ENCODE measurements at places on chromosomes 1 and 21.

- peak; percentile 32 for DNase-seq
Observed at GRCh38 chr1:65606426-65606825, 186.0 kb downstream of the LEPR start.

DNA sequence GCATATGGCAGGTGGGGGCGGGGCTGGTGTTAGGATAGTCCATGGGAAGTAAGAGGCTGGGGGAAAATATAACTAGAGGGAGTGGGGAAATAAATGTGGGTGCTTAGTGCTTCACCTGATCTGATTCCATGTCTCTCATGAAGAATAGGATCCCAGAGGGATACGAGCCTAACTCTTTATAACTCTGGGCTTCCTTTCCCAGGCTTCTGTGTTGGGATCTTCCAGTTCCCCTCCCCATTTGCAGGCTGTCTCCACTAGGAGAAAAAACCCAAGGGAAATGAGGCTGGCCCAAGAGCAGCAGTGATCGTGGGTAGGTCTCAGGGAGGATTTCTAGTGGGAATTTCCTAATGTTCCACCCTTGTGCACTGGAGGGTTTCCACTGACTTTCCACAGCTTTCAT, 1.6 kb downstream of the KCNJ9 start:
- DNase-seq, result no peak

DNA sequence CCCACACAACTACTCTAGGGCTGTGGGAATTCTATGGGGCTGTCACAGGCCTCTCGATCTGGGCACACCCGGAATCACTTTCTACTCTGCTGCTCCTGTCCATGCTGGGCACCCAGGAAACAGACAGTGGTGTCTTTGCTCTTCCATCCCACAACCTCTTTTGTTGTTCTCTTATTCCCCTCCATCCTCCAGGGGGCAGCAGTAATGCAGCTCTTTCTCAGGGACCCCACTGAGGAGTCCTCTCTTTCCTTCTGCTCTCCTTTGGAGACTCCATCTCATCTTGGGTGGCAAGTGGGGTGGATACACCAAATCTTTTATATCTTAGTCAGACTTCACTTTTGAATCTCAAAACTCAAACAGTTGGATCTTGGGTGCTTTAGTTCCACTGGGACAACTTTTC, 206.3 kb downstream of the HS2ST1 start:
- no peak for DNase-seq

GRCh38 chr1:227568593-227568992, 5.2 kb downstream of the ZNF678 start:
- DNase-seq, result no peak

DNA sequence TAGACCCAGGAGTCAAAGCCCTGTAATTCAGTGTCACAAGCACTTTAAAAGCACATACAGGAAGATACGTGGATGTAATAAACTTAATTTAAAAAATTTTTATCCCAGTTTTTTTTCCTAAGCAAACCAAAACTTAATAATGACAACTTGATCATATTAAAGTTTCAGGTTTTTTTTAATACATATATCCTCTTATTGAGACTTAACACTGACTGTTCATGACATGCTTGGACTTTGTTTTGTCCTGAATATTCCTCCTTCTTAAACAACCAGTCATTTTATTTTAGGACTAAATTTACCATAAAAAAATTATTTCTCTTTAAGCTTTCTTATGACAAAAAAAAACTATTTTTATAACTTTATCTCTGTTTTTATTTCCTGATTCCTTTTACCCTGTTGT, 64.1 kb downstream of the WDR4 start:
- no peak for DNase-seq

- DNase-seq, result no peak
Observed at GRCh38 chr1:16048573-16049189, 5.1 kb downstream of the CLCNKB start.

- no peak for DNase-seq
Observed at GRCh38 chr1:10990828-10991227, 21.6 kb upstream of the TARDBP start.

DNA sequence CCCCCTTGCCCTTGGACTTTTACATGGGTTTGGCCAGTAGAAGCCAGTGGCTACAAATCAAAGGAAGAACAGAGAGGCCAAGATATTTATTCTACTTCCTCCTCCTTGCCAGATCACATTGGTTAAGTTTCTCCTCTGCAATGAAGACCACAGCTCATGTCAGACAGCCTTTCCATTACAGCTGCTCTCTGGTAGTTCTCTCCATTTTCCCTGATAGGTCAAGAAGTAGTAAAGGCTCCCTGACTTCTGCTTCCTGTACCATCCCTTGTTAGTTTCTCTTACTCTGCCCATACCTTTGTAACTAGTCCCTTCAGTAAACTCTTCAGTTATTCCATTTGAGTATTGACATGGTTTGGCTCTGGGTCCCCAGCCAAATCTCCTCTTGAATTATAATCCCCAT, 27.8 kb downstream of the NME7 start:
- DNase-seq, result no peak

- no peak for DNase-seq
Observed at GRCh38 chr1:56634981-56635380, 10.1 kb upstream of the PRKAA2 start.

- DNase-seq, result no peak
Observed at GRCh38 chr1:206435445-206435844, 34.8 kb upstream of the IKBKE start.

GRCh38 chr1:150548632-150549495, at the start of gene ADAMTSL4:
ADAMTSL4 (plus strand) TSS chr1:150549408; CDS start chr1:150552289, 2,881 bp downstream.
- DNase-seq, result peak; percentile 48

GRCh38 chr1:18530587-18531502, 50.1 kb downstream of the KLHDC7A start:
- DNase-seq, result no peak

- DNase-seq, result no peak
Observed at GRCh38 chr1:92808381-92808780, 23.5 kb upstream of the RPL5 start.

DNA sequence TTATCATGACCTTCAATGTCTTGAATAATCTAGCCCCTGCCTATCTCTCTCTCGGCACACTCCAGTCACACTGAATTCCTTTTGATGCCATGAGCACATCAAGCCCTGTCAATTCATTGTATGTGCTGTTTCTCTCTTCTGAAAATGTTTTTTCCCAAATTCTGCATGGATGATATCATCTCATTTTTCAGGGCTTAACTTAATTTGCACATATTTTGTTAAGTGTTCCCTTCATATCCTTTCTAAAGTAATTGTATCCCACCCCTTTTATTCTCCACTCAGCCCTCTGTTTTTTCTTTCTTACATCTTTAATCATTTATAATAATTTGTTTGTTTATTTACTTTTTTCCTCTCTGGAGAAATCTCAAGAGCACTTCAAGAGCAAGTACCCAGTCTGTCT, 149.9 kb downstream of the ZNF326 start:
- no peak for DNase-seq

DNA sequence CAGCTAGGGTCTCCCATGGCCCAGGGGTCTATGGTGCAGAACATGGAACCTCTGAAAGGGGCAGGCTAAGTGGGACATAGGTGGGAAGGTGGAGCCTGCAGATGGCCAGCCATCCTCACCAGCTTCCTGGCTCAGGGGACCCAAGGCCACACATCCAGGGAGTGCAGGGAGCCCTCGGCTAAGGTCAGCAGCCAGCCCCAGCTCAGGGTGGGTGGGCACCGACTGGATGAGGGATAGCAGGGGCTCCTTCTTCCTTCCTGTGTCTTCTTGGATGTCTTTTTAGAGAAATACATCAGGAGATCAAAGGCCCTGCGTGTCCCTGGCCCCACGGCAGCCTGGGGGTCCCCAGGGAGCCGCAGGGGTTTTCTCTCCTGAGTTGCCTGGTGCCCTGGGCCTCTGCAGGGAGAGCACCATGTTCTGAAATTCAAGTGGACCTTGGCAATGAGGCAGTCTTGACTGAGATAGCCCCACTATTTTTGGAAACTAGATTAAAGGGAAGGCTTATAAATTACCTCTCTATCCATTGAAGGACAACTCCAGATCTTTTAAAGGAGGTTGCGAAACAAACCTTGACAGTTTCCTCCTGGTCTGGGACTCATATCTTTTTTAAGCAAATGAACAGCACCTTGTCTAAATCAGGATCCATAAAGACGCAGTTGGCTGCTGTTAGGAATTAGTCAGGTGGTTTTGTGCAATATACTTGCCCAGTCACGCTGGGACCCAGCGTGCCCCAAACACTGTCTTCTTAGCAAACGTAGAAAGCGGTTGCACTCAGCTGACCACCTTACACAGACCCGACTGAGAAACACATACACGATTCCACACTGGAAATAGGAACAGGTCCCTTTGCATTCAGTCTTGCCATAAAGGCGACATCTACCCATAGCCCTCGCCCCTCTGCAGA, 242.3 kb downstream of the TOMM20 start:
- DNase-seq, result no peak

GRCh38 chr1:248779350-248779749, 23.8 kb upstream of the LYPD8 start:
- no peak for DNase-seq

DNA sequence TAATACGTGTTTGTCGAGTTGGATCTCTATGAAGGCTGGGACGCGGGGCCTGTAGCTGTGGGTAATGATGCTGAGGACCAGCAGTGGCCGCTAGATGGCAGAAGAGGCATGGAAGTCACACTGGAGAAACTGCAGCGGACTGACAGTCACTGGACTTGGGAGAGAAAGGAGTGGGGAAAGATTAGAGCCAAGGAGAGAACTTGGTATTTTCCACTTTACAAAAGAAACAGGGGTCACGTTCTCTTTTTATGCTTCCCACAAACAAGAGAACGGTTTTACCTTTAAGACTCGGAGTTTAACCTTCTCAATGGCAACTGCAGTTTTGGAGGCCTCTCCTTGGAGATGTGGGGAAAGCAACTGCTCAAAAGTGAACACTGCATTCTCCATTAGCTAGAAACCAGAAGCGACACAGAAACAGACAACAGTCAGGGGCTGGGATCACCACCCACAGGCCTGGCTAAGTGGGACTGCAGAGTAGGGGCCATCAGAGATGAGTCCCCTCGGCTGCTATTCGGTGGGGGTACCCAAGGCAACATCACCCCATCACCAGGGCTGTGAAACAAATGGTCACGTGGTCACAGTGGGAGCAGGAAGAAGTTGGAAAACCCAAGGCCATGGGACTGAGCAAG, 51.1 kb upstream of the EDEM3 start:
- peak; percentile 86 for DNase-seq

- no peak for DNase-seq
Observed at GRCh38 chr1:26794391-26794790, 6.6 kb downstream of the PIGV start.

DNA sequence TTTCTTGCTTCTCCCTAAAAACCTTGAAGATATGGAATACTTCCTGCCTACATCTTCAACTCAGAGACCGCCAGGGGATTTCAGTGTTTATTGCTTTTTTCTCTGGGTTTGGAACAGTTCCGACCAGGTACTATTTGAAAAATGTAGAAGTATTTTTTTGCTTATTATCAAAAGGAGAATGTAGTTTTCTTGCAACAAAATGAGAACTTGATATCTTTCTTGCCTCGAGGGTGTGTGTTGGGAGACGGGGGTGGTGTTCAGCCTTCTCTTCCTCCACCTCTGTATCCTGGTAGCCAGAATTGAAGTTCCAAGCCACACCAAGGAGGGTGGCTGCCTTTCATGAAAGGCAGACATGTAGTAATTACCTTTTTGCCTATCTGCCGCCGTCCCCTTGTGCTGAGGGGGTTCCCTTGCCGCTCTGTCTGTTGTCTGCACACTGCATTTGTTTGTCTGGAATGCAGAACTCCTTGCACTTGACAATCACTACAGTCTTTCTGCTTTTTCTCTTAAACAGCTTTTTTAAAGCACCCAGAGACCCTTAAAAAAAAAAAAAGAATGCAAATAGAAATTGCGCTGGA, 212.1 kb downstream of the PBX1 start:
- no peak for DNase-seq

GRCh38 chr1:43299101-43299500, 1.7 kb upstream of the TIE1 start:
- no peak for DNase-seq

- peak; percentile 25 for DNase-seq
Observed at GRCh38 chr1:46410156-46411009, 16.3 kb downstream of the FAAH start.

GRCh38 chr21:37452227-37452626, 85.7 kb downstream of the DYRK1A start:
- DNase-seq, result peak; percentile 87

- no peak for DNase-seq
Observed at GRCh38 chr1:50419907-50420677, 3.2 kb downstream of the DMRTA2 start.

- no peak for DNase-seq
Observed at GRCh38 chr1:10776190-10776905, 20.1 kb downstream of the CASZ1 start.

- DNase-seq, result no peak
Observed at GRCh38 chr1:177435364-177435763, 264.6 kb downstream of the BRINP2 start.

DNA sequence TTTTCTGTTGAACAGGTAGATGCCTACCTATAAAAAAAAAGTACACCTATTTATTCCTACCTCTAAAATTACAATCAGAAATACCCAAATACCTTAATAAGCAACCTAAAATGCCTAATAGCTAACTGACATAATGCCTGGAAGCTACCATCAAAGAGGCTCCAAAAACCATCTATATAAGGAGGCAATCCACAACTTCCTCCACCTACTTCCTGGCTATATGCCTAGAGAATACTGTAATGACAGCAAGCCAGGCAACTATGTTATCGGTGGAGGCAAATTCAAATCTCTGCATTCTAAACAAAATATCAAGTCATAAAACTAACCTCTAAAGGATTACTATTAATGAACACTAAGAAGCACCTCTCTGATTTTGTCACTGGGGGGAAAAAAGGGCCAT, 10.1 kb downstream of the ZNF644 start:
- DNase-seq, result peak; percentile 23

DNA sequence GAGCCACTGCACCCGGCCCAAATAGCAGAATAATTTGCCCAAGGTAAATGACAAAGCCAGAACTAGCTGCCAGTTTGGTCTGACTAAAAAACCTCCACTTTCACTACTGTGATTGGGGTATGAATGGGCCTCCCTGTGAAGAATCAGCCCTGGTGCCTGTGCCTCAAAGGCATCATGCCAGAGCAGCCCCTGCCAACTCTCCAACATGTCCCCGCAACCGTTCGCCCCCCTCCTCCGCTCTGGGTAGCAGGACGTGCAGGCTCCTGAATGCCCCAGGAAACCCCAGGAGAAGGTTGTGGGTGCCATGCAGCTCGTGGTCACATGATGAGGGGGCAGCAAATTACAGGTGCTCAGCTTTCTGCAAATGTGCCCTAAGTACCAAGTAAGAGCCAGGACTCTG, 14.6 kb upstream of the CNTN2 start:
- DNase-seq, result no peak

Measured in brain microvascular endothelial cell (primary cell).